ENCODE measurements at places on chromosomes 2 and 18. TPM values are rescaled to one million over a fixed set of nuclear protein-coding genes. Genes with fewer than 3 reads are reported as not detected.

The TWSG1 gene
- total RNA-seq, result 25.5 TPM

The ZNF892 gene
- 30.4 TPM for total RNA-seq

The SLC9A4 gene
- not detected for total RNA-seq

The DNAJC27 gene
- total RNA-seq, result 13.1 TPM

The ZSCAN30 gene
- total RNA-seq, result 27.8 TPM

The TOGARAM2 gene
- 2.6 TPM for total RNA-seq

The CCL20 gene
- total RNA-seq, result not detected

All from cerebellum (tissue), 4 donors.